ENCODE measurements at places on chromosomes 13 and 19.

GRCh38 chr13:73040484-73040883, 18.3 kb upstream of the KLF5 start:
- DNase-seq, result no peak

DNA sequence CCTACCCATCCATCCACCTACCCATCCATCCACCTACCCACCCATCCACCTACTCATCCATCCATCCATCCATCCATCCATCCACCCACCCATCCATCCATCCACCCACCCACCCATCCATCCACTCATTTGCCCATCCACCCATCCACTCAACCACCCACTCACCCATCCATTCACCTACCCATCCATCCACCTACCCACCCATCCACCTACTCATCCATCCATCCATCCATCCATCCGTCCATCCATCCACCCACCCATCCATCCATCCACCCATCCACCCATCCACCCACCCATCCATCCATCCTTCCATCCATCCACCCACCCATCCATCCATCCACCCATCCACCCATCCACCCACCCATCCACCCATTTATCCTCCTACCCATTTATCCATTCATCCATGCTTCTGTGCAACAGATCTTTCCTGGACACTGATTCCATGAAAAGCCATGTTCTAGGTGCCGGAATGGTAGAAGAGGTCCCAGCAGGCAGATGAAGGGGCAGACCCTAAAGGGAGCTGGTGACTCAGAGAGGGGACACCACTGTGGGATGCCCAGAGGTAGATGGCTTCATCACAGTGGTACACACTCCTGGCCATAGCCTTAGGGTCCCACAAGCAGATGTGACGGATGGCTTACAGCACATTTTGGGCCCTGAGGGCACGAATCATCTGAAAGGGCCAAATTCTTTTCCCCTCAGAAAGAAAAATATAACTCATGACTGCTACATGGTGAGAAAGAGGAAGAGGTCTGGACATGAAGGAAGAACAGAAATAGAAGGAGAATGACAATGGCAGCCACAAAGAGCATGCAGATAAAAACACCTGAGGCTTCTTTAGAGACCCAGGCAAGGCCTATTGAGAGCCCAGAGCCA, 76.0 kb downstream of the KCTD15 start:
- DNase-seq, result no peak

GRCh38 chr19:45901912-45902650, at the start of gene MYPOP:
TSS of gene MYPOP (minus strand) at chr19:45902613. CDS start at chr19:45901773, 840 bp downstream.
- no peak for DNase-seq

DNA sequence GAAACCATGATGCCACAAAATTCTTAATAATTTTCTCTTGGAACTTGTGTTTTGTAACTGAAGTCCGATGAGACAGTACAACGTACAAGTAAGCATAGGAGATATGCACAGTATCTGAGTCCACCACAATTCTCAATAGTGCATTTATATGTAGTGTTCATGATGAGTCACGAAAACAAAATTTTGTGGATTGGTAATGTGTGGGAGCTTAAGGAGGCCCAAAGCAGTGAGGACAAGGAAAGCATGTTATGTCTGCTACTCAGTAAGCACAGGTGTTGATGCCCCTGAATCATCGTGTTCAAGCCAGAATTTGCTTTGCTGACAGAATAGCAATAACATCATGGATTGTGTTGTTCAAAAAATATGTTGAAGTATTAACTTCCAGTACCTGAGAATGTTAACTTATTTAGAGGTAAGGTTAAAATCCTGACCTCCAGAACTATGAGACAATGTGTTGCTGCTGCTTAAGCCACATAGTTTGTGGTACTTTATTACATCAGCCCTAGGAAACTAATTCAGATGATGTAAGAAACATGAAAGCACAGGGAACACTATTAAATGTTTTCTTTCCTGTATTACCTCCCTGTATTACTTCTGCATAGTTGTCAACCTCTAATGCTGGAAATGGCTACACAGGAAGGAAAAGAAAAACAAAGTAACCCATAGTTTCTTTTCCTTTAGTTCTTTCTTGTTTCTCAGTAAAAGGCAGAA, 201.3 kb downstream of the SLITRK6 start:
- no peak for DNase-seq

DNA sequence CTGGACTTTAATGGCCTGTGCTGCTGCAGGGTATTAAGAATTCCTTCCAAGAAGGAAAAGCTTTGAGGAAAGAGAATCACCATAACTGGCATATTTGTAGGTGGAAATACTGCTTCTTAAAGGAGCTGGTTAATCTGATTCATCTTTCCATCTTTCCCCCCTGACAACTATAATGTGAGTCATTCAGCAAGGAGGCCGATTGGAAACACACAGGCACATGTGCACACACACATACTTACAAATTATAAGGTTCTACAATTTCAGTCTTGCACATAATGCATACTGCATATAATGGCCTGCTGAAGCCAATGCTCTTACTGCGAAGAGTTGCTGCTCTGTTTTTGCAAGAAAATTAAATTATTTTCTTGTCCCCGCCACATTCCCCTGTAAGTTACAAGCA, 78.8 kb upstream of the TPP2 start:
- DNase-seq, result no peak

DNA sequence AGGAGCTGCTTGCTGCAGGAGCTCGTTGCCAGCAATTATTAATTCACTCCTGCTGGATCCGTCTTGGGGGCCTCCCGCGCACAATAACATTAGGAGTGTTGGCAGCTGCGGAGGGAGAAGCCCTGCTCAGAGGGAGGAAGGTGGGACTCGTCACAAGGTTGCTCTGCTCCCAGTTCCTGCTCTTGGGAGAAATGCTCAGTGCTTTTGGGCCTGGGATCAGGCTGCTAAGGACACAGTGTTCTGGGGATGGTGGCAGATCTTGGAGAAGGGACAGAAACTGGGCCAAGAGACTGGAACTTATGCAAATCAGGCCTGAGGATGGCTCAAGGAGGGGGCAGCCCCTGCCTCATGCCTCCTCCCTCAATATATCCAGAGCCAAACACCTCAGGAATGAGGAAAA, 78.9 kb upstream of the OLFM4 start:
- no peak for DNase-seq

GRCh38 chr13:110242615-110243014, 64.3 kb downstream of the COL4A1 start:
- no peak for DNase-seq

GRCh38 chr19:39254531-39255345, 6.1 kb upstream of the IFNL4 start:
- DNase-seq, result no peak

DNA sequence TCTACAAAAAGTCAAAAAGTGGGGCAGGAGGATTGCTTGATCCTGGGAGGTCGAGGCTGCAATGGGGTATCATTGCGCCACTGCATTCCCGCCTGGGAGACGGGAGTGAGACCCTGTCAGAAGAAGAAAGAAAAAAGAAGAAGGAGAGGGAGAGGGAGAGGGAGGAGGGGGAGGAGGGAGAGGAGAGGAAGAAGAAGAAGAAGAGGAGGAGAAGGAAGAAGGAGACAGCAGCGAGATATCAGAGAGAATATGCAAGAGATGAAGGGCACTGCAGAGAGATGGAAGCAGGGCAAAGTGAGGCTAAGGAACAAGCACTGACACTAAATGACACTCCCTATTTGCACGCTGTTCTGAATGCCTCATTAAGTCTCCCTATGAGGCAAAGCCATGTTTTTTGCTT, 14.5 kb downstream of the CYP2F1 start:
- DNase-seq, result no peak

DNA sequence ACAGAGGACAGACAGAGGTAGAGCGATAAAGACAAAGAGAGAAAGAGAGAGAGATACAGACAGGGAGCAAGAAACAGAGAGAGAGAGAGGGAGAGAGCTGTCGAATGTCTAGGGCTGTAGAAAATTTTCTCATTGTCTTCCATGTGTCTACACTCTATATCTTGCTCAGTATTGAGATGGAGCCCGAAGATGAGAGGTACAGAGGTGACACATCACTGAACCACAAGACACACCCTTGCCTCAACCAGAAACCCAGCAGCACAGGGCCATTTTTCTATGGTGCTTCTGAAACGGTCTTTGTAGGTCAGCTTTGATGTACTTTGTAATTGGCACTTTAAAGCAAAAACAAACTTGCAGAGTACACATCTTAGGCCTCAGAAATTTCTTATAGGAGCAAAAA, 111.9 kb downstream of the KL start:
- no peak for DNase-seq

DNA sequence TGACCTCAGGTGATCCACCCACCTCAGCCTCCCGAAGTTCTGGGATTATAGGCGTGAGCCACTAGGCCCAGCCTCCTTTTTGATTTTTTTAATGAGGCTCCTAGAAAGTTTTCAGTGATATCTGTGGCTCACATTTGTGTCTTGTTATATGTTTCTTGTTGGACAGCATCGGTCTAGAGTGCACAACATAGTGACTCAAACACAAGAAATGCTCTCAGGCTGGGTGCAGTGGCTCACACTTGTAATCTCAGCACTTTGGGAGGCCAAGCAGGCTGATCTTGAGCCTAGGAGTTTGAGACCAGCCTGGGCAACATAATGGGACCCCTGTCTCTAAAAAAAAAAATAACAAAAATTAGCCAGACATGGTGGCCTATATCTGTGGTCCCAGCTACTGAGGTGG, 8.2 kb downstream of the PHF11 start:
- no peak for DNase-seq

- DNase-seq, result no peak
Measured at GRCh38 chr13:73859841-73860240, 274.4 kb downstream of the KLF12 start.

DNA sequence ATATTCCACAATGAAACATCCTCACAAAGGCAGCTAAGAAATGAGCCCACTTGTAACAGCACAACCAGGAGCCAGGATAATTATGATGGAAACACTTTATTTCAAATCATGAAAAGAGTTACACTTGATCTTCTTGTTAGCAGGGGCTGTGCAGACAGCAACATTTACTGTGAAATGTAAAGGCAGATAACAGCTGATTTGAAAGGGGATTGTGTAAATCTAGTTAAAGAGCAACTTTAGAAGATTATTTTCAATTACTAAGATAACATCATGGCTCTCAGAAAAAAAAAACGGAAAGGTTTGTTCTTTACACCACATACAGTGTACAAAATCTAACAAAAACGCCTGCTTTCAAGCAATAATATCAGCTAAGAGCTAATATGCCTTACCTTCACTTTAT, 22.4 kb downstream of the ENOX1 start:
- DNase-seq, result no peak

GRCh38 chr19:2237051-2237868, 636 bp downstream of the SF3A2 start:
- DNase-seq, result no peak

GRCh38 chr19:17790059-17790780, 4.7 kb upstream of the B3GNT3 start:
- peak; percentile 62 for DNase-seq

- peak; percentile 69 for DNase-seq
Measured at GRCh38 chr19:18496167-18496979, 25.5 kb downstream of the ELL start.

- peak; percentile 33 for DNase-seq
Measured at GRCh38 chr19:4851551-4852290, 15.7 kb downstream of the PLIN3 start.

DNA sequence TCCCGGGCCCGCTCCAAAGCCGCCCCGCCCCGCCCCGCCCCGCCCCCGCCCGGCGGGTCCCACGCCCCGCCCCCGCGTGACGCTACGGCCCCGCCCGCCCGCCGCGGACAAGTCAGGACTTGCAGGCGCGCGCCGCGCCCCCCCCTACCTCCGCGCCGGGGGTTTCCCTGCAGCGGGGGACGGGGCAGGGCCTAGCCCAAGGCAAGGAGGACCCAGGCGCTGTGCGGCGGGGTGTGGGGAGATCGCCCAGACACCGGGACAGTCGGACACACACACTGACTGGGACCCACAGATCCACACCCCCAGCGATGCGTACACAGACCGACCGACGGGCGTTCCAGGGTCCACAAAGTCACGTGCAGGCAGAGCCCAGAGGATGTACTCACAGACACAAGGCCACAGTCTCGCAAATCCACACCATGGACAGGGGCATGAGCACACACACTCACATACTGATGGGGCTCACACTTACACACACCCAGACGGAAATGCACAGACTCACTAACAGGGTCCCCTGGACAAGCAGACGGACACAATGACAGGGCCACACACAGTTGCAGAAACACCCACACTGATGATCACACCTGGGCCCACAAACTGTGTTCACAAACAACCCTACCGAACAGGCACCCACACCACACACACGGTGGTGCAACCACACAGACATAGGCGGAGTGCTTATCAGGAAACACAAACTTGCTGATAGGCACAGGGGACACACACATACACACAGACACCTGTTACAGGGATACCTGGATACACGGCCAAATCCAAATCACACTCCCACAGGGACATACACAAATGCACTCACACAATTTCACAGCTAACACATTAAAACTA, 436 bp upstream of the BBC3 start:
- DNase-seq, result peak; percentile 64

- no peak for DNase-seq
Measured at GRCh38 chr13:78714717-78715116, 55.8 kb upstream of the OBI1 start.

- no peak for DNase-seq
Measured at GRCh38 chr13:54018485-54018884, 989.9 kb downstream of the OLFM4 start.

GRCh38 chr19:1511318-1512317, 1.2 kb downstream of the ADAMTSL5 start:
- DNase-seq, result no peak

- no peak for DNase-seq
Measured at GRCh38 chr19:8503510-8503909, 1.1 kb upstream of the PRAM1 start.

DNA sequence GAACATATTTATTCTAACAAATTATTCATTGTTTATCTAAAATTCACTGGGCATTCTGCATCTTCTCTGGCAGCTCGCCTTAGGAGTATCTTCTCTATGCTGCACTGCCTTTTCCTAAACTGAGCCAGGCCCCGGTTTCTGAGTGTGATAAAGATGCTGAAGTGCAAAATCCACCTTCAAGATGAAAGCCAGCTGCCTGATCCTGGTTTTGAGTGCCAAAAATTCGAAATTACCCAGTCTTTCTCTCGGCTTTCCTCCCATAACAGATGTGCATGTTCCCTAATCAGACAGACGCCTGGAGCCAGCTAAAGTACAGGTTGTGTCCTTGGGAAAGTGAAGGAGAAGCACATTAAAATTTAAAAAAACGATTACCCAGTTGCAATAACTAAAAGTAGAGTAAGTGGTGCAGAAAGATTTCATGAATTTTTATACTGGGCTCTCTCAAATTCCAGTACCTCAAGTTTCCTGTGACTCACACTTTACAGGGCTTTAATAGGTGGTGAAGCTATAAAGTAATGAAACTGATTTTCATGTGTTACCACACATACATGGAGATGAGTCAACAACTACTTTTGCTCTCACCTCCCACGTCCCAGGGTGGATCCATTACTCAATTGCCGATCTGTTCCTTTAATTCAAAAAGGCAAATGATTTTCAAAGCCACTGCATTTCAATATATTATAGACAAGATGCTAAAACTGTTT, 65.0 kb upstream of the GTF2F2 start:
- peak; percentile 17 for DNase-seq

GRCh38 chr13:22757530-22758120, 423.2 kb upstream of the SGCG start:
- no peak for DNase-seq

Data from PC-9 (cell line).